ENCODE measurements at places on chromosomes 3 and 15.

DNA sequence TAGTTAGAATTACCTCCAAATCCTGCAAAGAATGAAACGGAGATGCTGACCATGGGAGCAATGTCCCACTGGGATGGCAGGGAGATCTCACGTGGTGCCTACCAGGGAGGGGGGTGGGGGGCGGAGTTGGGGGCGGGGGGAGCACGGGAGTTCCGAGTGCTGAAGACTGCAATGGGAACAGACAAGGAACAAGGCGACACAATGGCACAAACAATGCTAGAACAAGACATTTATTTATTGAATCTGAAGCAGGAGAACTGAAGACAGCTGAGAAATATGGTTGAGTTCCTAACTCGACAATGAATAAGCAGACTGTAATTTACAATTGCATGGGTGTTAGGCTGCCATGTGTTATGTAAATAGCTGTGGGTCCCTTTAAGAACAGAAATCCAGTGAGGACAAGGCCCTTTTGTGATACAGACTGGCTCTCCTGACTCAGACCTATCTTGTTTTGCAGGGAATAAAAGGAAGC, 91.2 kb downstream of the AQP9 start:
- DNase-seq: no peak

GRCh38 chr3:46930166-46930944, 46.2 kb downstream of the CCDC12 start:
- DNase-seq: no peak

DNA sequence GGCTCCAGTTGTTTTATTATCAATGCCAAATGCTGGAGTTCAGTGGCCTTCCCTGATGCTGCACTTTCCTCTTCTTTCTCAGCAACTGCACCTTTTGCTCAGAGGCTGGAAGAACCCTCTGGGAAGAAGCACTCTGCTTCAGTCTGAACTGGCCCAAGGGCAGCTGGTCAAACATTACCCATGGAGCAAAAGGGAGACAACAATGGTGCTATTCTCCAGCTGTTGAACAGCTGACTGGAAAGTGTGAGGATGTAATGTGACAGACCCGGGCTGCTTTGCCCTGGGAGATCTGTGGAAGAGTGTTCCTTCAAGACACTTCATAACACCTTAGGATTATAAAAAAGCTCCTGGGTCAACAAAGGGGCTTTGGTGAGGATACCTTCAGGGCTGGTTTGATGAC, 84.9 kb downstream of the EPHB1 start:
- DNase-seq: no peak

- DNase-seq: no peak
Measured at GRCh38 chr3:187702507-187703033, at the start of gene RTP2. TSS of gene RTP2 (minus strand) at chr3:187702557. CDS start at chr3:187702128, 429 bp downstream.

DNA sequence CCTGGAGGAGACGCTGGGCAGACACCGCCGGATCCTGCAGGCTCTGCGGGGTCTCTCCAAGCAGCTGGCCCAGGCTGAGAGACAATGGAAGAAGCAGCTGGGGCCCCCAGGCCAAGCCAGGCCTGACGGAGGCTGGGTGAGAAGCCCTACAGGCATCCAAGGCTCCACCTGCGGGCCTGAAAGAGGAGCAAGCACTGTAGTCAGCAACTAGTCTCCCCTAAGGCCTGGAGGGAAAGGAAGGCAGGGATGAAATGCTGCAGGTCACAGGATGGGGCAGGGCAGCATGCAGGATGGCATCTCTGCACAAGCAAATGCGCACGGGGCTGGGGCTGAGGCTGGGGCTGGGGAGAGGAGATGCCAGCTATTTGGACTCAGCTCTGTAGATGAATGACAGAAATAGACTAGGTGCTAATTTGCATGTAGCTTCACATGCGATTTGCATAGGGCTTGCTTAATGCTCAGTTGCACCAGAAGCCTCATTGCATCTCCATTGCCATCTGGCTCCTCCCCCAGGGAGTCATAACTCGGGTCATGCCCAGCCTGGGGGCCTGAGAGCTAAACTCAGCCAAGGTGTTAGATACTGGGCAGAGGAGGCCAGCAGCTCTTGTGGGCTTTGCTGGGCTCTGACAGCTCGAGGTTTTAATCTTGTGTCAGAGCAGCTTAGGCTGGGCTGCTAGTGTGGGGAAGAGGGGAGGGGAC, 5.2 kb upstream of the CPLX3 start:
- DNase-seq: no peak

DNA sequence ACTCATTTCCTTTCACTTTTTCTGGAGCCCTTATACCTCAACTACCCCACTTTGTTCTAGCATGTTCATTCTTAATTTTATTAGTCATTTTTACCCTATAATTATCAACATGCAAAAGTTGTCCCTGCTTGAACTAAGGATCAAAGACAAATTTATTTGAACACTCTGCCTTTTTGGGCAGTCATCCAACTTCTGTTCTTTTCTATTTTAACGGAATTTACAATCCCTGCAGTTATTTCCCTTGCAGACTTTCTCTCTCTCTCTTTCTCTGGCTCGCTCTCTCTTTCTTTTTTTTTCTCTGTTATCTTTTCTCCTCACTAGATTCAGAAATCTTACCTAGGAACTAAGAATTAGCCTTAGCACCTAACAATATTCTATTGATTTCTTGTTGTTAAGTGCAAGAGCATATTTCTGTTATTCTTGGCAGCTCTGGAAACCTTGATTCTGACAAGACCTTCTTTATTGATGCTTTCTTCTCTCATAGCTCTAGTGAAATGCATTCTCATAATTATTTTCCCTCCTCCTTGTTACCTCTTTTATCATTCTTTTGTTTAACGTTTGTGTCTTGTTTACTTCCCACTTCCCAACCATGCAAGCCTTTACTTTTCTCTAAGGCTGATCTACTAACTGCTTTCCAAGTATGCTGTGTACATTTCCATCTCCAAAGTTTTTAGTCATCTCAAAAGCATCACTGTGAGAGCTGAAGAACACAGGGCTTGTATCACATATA, 951.6 kb downstream of the DIPK2A start:
- no peak for DNase-seq

- no peak for DNase-seq
Measured at GRCh38 chr3:139388821-139389551, 461 bp downstream of the COPB2 start.

- DNase-seq: no peak
Measured at GRCh38 chr3:152818027-152818426, 16.9 kb upstream of the P2RY1 start.

DNA sequence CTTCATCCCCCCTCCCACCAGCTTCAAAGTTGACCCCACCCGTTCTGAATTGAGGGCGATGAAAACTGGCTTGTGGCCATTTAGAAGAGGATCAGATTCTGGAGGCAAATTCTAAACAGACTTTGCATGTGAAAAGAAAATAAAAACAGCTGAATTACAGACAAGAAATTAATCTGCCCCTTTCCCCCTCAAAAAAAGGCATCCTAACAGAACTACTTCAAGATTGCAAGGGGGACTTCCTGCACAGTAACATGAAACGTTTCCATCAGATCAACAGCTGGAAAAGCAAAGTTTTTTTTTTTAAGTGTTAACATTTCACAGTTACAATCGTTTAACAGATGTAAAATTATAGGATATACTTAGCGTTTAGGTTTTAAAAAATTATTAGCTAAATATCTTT, 229.3 kb downstream of the RORA start:
- DNase-seq: no peak

DNA sequence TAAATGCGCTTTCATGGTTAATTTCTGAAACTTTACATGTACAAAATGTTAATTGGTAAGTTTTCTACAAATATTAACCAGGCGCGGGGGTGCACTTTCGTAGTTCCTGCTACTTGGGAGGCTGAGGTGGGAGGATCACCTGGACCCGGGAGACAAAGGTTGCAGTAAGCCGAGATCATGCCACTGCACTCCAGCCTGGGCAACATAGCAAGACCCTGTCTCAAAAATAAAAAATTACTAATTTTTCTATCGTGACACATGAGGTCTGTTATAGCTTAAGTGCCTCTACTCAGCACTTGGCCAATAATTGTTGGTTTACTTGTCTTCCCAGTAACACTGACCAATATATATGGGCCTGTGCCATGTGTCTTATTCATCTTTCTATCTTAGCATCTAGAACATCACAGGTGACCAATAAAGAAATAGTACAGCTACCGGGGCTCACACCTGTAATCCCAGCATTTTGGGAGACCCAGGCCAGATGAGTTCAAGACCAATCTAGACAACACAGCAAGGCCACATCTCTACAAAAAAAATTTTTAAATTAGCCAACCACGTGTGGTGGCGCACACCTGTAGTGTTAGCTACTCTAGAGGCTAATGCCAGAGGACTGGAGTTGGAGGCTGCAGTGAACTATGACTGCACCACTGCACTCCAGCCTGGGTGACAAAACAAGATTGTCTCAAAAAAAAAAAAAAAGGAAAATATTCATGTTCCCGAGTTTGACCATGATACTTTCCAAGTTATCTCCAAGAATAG, 6.1 kb downstream of the MSL2 start:
- no peak for DNase-seq

DNA sequence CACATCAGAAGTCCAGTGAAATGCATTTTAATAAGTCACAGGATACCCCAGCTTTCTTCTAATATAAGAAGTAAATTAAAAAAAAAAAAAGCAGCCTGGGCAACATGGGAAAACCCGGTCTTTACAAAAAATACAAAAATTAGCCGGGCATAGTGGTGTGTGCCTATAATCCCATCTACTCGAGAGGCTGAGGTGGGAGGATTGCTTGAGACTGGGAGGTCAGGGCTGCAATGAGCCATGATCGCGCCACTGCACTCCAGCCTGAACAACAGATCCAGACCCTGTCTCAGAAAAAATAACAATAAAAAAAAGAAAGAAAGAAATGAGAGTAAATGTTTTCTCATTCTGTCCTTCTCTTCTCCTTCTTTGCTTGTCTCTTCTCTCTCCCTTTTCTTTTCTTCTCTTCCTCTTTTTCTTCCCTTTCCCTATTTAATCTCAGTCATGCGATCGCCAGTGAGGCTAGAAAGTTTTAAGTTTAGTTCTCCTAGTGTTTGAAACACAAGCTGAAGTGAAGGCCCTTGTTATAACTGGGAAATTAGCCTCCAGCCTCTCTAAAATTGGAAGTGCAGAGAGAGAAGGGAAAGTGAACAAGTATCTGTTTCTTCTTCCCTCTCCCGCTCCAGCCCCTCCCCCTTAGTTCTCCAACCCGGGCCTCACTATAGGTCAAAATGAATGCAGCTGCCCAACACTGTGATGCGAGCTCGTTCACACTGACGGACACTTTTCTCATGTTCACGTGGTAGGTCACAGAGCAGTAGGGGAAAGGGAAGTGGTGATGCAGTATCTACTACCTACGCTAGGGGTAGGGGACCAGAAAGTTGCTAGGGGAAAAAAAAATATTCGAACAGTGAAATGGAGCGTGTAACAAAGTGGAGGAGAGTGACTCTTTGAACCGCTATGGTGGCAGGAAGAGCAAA, 23.5 kb upstream of the TSC22D2 start:
- no peak for DNase-seq

DNA sequence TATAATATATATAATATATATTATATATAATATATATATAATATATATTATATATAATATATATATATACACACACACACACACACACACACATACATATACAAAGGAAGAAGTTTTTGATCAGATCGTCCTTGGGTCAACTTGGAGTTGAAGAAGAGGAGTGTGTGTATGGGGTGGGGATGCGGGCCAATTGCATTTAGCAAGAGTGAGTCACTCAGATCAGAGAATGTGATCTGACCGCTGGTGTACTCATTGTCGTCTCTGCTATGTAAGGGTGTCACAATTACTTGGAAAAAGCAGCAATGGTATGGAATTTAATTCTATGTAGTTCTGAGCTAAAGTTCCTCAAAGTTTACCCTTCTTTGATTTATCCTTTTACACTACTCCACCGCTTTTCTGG, 4.6 kb upstream of the VGLL3 start:
- no peak for DNase-seq

- no peak for DNase-seq
Measured at GRCh38 chr3:190810957-190811356, 51.5 kb downstream of the GMNC start.

GRCh38 chr3:195609229-195609628, 25.5 kb upstream of the APOD start:
- no peak for DNase-seq

GRCh38 chr3:31962801-31963205, 18.3 kb downstream of the OSBPL10 start:
- DNase-seq: no peak
